Activated gamma-delta T cell treated with anti-CD3 and anti-CD28 coated beads, Interleukin-2, amount 50 U/mL, for 16 hours (primary cell): ENCODE measurements at places on chromosomes 7 and 10.

- no peak for DNase-seq
These were observed 737.9 kb downstream of the INHBA start for GRCh38 chr7:40965016-40965415.

DNA sequence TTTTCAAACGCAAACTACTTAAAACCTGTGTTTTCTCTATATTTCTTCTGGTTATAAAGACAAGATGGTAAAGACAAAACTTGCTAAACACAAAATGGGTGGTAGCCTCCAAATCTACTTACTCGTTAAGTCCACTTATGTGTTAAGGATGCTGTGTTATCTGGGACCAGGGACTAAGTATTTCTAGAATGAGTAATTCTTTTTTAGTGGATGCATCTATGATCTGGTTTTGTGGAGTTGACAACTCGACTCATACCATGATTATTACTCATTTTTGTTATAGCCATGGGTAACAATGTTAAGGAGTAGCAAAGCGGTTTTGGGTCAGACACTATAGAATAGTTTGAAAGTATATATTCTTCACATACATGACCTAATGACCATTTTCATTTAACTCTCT, 239.5 kb upstream of the FOXP2 start:
- DNase-seq: no peak

DNA sequence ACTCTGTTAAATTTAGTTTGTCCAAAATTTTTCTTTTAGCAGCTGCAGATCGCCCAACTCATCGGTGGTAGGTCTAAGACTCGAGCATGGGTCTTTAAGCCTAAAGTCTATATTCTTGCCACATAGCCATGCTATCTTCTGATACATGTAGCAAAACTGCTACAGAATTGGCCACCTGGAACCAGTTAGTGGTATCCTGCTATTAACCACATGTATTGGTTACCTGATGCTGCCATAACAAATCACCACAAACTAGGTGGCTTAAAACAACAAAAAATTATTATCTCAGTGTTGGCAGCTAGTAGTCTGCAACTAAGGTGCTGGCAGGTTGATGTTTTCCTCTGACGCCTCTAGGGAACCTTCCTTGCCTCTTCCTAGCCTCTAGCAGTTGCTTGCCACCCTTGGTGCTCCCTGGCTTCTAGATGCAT, 96.7 kb upstream of the PIK3CG start:
- no peak for DNase-seq

DNA sequence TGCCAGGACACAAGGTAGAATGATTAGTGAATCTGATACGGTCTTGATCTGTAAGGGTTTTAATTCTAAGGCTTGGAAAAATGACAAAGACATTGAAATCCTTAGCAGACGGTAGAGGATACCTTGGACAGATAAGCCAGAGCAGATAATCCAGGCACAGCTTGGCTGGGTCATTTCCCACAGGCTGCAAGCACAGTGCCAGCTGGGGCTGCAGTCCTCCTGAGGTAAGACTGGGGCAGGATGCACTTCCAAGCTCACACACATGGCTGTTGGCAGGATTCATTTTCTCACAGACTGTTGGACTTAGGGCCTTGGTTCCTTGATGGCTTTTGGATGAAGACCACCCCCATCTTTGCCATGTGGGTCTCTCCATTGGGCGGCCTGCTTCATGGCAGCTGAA, 63.2 kb upstream of the BMPER start:
- no peak for DNase-seq

DNA sequence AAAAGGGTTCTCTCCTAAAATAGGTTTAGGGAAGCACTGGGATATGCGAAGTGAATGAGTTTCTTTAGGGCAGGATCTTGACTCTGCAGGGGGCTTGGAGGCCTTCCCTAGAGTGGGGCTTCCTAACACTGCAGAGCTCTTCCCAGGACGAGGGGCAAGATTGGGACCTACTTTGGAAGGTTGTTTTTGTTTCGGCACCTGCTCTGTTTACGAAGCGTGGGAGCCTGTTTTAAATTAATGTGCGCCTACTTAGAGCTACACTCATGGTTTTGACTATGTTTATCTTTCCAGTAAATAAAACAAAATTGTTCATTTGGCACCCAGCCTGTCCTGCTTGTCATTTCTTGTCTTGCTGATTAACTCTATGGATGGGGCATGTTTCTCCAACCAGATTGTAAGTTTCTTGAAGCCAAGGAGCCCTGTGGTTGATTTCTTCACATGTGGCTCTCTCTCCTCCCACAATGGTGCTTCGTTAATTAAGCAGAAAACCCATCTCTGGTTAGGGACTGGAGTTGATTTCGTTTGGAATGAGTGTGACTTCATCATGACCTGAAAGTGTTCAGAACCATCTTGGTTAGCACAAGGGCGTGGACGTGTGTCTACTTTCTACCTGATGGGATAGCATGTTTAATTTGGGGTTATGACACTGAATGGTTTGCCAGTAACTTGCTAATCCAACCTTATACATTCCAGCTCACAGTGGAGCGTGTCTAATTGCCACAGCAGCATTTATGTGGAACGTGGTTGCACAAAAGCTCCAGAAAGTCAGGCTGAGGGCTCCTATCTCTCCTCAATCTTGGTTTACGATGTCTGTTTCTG, 98.1 kb downstream of the TCF7L2 start:
- DNase-seq: no peak

- no peak for DNase-seq
These were observed 9.1 kb upstream of the SLC29A3 start for GRCh38 chr10:71309919-71310318.

- no peak for DNase-seq
These were observed 2.3 kb upstream of the SMKR1 start for GRCh38 chr7:129499999-129500398.

DNA sequence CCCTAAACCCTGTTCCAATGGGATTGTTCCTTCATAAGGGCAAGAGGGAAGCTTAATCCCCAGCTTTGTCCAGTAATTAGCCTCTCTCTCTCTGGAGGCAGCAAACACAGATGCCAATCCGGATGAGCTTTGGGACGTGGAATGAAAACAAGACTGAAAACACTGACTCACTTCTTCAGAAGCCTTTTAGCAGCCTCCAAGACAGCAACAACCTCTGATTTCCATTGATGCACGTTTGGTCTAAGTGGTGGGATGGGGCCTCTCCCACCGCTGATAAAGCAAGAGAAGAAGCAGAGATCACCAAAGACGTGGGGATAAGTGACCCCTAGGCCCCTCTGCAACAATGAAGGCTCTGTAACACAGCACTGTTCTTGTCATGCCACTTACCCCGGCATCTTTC, 5.8 kb upstream of the GFRA1 start:
- DNase-seq: no peak

DNA sequence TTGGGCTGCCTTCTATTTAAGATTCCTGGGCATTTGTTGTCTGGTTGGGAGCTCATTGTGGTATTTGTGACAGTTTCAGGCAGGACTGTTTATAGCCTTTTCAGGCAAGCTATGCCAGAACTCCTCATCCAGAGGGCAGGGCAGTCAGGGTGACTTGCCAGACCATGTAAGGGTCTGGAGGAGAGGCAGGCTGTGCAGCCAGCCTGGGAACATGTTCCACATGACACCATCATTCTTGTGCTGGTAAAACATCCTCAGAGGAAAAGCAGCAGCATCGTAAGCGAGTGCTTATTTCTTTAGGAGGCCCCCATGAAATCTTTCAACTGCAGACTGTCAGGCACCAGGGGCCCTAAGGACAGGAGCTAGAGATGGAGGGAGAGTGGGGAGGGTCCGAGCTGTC, 44.0 kb upstream of the SORBS1 start:
- DNase-seq: no peak

- DNase-seq: no peak
These were observed 9.2 kb downstream of the AKR1B1 start for GRCh38 chr7:134449680-134450079.

GRCh38 chr10:73956476-73957359, 41.2 kb upstream of the VCL start:
- DNase-seq: no peak

DNA sequence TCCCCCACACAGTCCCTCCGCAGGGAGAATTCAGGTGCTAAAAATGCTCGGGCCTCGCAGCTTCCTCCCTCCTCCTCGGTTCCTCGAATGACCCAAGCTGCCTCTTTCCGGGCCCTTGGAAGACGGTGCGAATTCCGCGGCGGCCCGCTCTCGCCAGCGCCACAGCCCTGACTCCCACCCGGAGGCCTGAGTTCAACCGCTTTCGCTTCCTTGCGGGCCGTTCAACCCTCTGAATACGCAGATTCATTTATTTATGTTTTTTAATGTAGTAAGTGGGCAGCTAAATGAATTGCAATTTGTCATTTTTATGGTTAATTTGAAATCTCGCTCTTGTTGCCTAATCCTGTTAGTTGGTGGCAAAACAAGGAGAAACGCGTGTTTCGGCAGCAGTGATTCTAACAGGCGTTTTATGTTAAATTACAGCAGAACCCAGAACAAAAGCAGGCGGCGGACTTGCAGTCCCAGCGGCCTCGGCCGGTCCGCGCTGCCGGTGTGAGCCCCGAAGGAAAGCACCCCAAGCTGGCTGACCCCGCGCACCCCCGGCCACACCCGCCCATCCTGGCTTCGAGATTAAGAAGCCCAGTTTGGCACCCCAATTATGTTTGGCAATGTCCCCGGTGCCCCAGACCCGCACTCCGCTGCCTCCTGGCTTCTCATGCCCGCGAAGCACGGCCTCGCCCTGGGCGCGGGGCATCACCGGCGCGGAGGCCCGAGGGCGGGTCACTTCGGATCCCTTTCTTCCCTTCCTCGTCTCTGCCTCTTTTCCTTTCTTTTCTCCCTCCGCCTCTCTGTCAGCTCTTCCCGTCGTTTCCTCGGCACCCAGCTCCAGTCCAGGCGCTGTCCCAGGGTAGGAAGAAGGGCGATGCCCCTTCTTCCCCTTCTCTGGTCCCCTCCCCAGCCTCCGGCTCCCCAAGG, 75.9 kb downstream of the INSIG1 start:
- DNase-seq: no peak

DNA sequence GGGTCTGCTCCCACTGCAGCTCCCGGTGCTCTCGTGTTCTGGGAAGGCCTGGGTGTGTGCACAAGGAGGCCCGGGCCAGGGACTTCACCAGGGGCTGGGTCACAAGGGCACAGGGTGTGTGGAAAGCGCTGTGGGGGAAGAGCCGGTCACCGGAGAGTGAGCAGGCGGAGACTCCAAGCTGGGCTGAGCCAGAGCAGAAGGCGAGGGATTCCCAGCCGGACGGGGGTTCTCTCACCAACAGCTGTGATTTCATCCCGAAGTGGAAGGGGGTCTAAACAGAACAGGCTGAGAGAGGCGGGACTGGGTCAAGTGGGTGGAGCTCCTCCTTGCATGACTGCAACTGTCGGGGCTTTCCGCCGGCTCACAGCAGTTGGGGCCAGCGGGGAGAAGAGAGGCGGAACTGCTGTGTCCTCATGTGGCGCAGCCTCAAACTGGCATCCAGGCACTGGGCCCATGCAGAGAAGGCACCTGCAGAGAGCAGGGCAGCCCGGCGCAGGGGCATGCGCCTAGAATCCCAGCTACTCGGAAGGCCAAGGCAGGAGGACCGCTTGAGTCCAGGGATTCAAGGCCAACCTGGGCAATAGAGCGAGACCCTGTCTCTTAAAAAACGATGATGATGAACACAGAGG, 7.6 kb upstream of the ORAI2 start:
- peak; percentile 75 for DNase-seq

DNA sequence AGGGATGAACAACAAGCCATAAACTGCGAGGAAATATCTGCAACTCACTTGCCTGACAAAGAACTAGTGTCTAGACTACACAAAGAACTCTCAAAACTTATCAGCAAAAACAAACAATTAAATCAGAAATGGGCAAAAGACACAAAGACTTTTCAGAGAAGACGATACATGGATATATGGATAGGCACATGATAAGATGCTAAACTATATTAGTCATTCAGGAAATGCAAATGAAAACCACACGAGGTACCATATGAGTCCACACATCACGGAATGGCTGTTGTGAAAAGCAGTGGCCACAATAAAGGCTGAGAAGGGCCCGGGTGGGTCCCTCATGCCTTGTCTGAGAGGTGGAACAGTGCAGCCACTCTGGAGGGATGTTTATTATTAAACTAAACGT, 267.8 kb downstream of the WDR37 start:
- no peak for DNase-seq

DNA sequence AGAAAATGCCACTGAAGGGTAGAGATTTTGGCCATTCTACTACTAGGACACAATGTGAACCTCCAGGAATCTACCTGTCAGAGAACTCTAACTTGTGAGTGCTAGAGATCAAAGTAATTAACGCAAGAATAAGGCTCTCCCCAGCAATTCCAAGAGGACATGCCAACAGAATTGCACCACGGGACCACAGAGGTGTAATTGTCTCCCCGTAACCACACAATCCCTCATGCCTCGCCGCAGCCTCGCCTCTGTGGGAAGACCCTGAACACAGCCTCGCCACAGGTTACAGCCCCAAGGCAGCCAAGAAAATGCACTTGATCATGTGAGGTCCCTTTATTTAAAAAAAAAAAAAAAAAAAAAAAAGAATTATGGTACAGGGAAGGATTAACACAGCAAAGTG, 29.5 kb downstream of the CDCA7L start:
- no peak for DNase-seq

DNA sequence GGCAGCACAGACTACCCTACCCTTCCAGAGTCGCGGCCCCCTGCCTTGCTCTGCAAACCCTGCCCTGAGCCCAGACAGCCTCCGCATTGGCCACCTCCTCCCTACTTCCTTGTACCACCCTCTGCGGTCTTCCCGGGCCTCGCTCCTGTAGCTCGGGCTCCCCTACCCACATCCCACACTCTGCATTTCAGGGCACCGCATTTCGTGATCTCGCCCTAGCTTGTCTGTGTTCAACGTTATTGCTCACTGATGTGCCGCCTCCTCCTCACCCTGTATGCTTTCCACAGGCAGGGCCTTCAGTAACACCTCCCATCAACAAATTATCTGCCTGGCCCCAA, 6.6 kb downstream of the PDIA4 start:
- DNase-seq: no peak

DNA sequence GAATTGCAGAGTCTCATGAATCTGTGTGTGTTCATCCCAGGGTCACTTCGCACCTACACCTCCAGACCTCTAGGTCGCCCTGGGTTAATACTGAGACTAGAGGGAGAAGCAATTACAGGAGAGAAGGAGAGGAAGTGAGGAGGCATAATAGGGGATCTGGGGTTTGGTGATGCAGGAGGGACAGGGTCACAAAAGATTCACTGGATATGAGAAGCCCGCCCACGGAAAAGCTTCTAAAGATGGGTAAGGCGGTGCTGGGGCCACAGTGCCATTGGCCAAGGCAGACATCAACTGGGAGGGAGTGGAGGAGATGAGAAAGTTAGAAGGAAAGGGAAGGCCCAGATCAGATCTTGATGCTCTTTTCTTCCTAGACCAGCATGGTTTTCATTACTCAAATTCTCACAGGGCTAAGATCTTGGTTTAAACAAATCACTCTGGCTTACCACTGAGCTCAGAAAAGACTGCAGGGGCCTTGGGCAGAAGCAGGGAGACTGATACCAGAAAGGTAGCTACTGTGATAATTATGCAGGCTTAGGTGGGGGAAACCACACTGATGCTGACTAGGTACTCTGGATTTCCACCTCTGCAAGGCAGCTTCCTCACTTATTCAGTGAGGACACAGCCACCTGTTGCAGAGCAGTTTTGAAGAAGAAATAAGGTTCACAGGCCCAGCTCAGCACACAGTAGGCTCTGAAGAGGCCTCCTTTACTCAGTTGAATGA, 17.4 kb upstream of the ZNF273 start:
- no peak for DNase-seq

- DNase-seq: no peak
These were observed 22.1 kb downstream of the CPEB3 start for GRCh38 chr10:92268748-92269147.

GRCh38 chr7:142110638-142111037, 880 bp upstream of the MGAM2 start:
- DNase-seq: no peak
